ENCODE measurements at places on chromosomes 1 and 21.

GRCh38 chr1:61435226-61435625 is 289.7 kb downstream of the TM2D1 start:
- DNase-seq, result no peak

- DNase-seq, result no peak
Measured at GRCh38 chr1:112320058-112320457, 76.0 kb upstream of the CTTNBP2NL start.

DNA sequence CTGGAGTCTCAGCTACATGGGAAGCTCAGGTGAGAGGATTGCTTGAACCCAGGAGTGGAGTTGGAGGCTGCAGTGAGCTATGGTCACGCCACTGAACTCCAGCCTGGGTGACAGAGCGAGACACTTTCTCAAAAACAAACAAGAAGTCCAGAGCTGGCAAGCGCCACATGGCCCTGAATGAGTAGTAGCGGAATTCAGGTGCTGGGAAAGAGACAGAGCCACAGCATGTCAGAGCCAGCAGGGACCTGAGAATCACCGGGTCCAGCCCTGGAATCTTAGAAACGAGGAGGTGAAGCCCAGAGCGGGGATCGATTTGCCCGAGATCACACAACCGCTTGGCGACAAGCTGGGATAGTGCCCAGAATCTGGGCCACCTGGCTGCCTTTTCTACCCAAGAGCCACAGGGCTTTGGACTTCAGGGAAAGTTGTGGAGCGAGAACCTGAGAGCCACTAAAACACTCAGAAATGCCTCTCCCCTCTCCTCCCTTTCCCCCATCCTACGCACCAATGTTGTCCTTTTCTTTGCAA is 9.8 kb downstream of the ARL8A start:
- no peak for DNase-seq

DNA sequence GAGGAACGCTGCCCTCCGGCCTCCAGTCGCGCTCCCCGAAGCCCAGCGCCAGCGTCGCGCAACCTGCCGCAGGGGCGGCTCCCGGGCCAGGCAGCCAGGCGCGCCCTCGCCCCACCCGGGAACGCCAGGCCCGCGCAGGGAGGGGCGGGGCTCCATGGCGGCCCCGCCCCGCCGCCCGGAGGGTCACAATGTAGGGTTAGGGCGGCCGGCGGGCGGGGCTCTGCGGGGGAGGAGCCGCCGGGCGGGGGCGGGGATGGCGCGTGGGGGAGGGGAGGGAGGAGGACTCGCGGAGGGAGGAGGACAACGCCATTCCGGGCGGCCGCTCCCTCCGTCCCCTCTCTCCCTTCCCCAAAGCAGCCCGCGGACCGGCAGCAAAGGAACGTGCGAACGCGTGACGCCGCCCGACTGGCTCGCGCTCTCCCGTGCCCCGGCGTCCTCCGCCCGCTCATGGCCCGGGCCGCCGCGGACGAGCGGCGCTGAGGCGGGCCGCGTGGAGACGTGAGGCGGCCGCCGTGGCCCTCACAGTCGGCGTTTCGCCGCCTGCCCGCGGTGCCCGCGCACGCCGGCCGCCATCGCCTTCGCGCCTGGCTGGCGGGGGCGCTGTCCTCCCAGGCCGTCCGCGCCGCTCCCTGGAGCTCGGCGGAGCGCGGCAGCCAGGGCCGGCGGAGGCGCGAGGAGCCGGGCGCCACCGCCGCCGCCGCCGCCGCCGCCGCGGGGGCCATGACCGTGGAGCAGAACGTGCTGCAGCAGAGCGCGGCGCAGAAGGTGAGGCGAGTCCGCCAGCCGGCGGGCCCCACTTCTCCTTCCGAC is at the start of gene USP25:
Gene USP25 (plus strand): TSS at position 309 of the 810 bp plus-strand sequence. CDS start 412 bp downstream, at position 721.
- peak; percentile 79 for DNase-seq

DNA sequence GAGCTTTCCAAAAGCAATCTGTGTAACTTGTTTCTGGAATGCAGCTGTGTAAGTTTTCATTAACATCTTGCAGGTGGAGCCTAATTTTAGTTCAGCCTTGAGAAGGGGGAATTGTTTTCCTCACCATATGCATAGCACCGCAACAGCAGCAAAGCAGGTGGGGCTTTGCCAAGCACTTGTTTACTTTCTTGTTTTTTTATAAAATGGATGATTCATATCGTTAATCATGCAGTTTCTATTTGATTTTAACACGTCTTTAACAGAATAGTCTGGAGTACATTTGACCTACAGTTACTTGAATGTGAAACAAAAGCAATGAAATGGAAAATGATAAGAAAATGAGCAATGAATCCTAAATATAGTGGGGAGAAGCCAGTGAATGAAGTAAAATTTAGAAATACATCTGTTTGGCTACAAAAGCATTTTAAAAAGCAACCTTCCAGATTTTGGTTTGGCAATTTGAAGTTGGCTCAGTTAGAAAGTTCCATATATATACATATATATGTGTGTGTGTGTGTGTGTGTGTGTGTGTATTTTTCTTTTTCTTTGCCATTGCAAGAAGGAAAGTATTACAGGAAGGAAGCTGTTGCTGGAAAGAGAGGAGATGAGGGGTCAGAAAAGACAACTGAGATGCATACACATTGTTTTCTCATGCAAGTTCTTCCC is 119.0 kb upstream of the ADGRL2 start:
- no peak for DNase-seq

- no peak for DNase-seq
Measured at GRCh38 chr1:112002514-112002913, 13.0 kb upstream of the KCND3 start.

DNA sequence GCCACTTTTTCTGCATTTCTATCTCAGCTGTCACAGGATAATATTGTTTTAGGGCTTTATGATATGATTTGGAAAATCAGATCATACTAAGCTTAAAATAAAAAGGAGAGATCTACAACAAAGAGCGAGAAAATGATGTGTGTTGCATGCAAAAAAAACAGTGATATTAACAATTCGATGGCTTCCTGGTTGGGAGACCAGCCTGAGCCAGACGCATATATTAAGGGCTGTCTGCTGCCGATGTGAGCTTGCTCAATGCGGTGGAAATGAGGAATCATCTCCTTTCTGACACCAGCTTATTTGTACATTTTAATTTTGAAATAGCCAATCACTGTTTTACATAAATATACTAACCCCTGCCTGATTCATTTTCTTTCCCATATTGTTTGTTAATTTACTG is 862.6 kb downstream of the USP25 start:
- DNase-seq, result no peak

GRCh38 chr1:58739856-58740466 is 40.1 kb upstream of the MYSM1 start:
- no peak for DNase-seq

DNA sequence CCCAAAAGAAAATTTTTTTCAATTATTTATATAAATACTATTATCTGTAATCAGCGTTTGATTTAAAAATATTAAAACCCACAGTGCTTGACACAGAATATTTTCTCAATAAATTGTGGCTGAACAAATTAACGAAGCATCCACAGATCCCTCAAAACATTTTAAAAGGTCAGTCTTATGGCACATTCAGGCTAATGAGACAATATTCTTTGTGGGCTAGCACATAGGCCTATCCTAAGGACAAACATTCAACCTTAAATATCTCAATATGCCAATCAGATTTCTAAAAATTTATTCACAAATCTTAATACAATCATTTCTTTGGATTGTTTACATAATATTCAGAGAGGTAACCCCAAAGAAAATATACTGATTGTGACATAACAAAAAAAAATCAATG is 8.1 kb downstream of the PTGS2 start:
- DNase-seq, result no peak

- no peak for DNase-seq
Measured at GRCh38 chr1:37056325-37056724, 22.0 kb upstream of the GRIK3 start.
